ENCODE measurements at places on chromosomes 4 and X.

GRCh38 chrX:4932790-4933189 lies 1219.3 kb upstream of the PRKX start:
- DNase-seq, result no peak

DNA sequence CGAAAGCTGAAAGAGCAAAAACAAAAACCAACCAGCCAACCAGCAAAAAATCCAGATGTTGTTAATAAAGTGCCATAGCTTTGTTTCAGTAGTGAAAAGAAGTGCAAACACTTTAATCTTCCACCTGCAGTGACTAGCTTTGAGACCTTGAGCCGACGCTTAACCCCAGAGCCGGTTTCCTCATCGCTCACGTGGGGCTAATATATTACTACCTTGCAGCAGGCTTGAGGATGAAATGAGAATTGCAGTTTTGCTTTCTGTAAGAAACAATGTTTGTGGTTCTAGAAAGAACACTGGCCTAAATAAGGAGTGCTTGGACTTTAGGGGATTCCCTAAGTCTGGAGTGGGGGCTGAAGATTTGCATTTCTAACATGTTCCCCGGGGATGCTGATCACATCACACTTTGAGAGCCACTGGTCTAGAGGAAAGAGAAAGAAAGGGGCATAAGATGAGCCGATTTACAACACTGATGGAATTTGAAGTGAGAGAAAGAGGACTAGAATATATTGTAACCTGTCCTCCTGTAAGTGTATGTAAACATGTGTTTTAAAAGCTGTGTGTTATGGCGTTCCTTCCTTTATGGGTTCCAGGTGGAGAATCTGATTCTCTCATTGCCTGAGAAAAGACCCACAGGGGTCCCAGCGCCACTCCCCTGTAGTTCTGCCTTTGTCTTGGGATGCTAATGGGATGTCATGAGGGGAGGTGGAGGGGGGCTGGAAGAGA lies 1.4 kb downstream of the FGF2 start:
- DNase-seq, result peak; percentile 17

DNA sequence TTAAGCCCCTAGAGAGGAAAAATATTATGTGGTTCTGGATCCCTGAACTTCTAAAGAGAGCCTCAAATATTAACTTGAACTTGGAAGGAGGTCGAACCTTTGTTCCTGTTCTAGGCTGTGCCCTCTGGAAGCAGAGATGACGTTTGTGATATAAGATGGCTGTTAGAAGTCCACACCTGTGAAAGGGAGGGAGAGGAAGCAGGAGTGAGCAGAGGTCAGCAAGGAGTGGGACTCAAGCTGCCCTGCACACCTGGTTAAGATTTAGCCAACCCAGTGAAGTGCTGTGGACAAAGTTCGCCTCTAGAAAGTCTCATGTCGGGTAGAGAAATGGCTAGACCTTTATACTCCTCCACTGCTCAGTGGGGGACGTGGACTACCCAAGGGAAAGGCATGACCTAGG lies 566.2 kb downstream of the MID1IP1 start:
- no peak for DNase-seq

GRCh38 chr4:124526331-124526730 lies 186.2 kb downstream of the ANKRD50 start:
- DNase-seq, result no peak

DNA sequence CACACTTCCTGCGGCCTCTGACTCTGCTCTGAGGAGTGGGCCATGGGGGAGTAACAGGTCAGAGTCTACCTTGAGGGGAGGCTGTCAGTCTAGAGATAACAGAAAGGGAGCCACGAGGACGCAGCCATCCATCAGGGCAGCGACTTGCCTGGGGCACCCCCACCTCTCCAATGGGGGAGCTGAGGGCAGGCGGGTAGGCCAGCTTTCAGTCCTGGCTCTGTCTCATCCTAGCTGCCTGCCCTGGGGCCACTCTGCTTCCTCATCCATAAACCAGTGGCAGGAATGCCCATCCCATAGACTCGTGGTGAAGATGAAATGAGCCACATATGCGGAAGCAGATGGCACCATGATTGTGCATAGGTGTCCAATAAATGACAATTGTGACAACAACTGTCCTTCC lies 13.2 kb downstream of the MAGED2 start:
- no peak for DNase-seq

DNA sequence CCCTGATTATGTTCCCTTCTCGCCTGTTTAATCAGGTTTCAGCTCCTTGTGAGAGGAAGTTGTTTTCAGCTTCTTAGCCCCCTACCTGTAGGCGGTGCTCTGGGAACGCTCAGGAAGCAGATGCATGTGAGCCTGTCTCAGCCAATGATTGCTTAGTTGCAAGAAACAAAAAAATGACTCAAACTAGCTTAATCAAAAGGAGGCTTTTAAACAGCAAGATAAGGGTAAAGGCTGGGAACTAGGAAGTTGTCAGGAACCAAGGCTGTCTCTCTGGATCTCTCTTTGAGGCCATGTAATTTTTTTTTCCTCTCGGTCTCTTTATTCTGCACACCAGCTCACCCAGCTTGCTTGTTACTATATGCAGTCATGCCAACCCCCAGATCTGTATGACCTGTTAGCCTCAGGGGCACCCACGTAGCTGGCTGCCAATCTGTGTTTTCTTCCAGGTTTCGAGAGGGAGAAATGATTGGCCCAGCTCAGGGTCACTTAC lies 109.1 kb downstream of the PTTG2 start:
- DNase-seq, result no peak

All from spinal cord (tissue), 10 donors.